T follicular helper cell (primary cell): ENCODE measurements at places on chromosomes 2 and 18.

DNA sequence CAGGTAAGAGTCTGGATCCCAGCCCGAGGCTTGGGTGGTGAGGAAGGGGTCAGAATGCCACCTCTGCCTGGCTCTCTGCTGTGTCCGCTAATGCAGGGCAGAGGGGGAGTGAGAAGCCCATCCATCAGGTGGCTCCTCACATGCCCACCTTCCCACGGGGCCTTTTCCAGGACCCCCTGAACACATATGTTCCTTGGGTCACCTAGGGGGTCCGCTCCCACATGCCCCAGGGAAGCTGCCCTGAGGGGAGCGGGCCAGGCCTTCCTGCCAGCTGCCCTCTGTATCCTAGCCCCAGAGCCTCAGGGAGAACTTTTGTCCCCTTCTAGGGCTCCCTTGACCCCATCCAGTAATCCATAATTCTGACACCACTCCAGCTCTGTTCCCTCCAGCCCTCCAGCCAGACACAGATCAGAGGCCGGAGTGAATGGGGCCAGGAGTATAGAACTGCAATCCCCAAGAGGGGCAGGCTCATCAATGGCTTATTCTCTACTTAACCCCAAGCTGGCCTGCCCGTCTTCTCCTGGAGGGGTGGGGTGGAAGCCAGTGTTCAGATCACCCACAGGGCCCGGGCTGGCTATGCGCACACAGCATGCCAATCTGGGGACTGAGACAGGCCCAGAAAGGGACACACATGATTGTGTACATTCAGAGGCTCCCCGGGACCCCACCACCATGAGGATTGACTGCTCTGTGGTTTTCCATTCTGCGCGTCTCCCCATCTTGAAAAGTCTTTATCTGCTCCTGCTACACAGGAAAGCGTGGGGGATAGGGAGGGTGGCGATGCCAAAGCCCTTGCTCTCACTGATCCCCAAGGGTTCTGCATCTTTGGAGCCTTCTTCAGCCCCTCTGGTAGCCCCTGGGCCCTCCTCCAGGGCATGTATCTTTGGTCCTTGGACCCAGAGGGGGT is 1.1 kb downstream of the EMILIN1 start:
- no peak for DNase-seq

DNA sequence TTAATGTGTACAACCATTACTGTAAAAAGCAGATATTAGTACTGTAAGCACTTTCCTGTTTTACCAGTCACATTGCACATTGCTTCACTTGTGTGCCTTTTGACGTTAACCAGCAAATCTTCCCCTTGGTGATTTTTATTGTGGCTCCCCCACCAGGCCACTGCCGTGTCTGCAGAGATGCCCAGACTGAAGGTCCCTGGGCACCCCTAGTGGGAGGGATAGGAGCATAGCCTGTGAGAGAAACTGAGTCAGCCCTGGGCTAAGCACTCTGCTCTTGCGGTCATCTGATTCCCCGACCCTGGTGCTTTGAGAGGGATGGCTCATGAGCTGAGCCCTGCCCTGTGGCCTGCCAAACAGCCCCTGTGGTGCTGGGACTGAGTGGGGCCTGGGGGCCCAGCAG is 73.4 kb downstream of the INPP4A start:
- peak; percentile 42 for DNase-seq

DNA sequence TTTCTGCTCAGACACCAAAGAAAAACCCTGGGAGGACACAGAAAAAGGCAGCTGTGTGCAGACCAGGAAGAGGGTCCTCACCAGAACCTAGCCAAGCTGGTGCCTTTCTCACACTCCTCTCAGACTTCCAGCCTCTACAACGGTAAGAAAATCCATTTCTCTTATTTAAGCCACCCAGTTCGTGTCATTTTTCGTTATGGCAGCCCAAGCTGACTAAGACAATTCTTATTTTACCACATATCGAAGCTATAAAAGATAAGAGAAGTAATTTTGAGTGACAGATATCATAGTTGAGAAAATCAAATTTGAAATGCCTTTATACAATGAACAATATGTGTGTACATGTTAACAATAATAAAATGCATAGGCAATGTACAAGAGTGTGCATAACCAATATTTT is 219.5 kb downstream of the CBLN2 start:
- no peak for DNase-seq

DNA sequence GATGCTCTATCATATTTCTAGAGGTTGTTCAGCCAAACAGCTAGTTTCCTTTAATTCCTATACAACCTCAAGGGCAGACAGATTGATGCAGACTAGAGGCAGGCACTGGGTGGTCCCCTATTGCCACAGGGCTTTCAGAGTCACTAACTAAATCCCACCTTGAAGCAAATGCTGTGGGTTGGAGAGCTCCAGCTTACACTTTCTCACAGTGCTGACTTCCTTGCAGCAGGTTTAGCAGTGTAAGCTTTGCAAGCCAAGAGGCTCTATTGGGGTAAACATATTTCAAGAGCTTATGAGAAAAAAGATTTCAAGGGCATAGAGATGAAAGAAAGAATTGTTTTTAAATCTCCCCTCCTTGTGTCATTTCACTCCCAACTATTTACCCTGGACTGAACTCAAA is 366.5 kb upstream of the CRIM1 start:
- DNase-seq, result no peak

DNA sequence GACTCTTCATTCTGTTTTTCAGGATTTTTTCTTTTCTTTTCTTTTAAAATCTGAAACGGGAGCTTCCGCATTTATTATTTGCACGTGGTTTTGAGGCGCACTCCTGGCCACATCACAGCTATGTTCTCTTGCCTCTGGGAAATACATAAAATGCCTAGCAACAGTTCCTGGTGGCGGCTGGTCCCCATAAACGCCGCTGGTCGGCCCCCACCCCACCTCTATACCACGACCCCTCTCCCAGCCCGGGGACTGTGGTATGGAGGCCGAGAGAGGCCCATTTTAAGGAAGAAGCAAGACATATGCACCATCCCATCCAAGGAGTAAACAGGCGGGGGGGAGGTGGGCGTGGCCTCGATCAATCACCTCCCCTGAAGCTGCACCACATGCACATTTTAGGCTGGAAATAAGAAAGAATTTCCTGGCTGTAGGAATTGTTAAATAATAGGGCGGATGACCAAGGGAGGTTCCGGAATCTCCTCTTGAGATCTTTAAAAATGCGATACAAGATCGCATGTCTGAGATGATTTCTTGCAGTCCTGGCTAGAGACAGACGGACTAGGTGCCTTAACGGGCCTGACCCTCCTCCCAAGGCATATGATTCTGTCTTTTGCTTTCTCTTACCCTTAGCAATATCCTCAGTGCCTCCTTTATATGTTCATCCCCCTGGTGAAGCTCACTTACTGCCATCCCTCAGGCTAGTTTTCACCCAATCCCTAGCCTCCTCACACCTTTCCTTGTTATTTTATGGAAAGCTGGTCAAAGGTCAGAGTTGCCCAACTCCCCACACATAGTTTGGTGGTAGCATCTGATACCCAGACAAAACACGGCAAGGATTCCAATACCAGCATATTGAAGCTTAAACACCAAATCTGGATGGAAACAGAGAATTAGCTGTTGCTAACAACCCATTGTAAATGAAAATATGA is 82.4 kb downstream of the BCL2 start:
- DNase-seq, result no peak

- DNase-seq, result no peak
These were observed 119.0 kb downstream of the FEZ2 start for GRCh38 chr2:36478999-36479398.

- no peak for DNase-seq
These were observed 44.3 kb upstream of the SCLY start for GRCh38 chr2:238016526-238016925.

DNA sequence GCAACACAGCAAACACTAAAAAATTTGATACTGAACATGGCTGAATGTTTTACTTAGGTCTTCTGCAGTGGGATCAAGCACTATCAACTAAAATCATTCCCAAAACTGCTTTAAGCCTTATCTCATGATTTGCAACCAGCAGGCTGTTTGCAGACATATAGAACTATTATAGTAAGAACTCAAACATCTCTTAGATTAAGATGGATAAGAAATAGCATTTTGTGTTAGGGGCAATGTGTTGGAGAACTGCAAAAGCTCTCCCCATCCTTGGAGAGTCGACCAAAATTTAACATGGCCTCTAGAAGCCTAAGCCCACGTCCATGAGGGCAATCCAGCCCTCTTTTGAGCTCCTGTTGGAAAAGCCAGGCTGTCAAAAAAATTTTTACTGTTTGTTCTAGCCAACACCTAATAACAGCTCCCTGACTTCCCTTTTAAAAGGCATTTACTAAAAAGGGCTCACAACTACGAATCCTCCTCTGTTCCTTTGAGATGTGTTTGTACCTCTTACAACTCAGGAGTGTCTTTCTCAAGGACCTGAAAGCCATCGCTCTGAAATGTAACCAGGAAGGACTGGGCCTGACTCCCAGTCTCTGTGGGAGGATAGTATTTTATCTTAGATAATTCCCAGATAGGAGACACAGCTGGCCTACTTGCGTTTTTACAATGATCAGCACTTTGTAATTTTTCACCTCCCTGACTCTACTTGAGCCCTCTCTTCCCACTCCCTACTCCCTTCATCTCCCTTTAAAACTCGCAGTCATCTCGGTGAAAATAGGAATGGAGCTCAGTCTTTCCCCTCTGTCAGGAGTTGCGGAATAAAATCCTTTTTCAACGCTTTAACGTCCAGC is 1.4 kb downstream of the KRCC1 start:
- DNase-seq, result no peak

- DNase-seq, result no peak
These were observed 2.7 kb downstream of the CHPF start for GRCh38 chr2:219540784-219541504.

- no peak for DNase-seq
These were observed 224.5 kb downstream of the DLGAP1 start for GRCh38 chr18:4230450-4231168.

DNA sequence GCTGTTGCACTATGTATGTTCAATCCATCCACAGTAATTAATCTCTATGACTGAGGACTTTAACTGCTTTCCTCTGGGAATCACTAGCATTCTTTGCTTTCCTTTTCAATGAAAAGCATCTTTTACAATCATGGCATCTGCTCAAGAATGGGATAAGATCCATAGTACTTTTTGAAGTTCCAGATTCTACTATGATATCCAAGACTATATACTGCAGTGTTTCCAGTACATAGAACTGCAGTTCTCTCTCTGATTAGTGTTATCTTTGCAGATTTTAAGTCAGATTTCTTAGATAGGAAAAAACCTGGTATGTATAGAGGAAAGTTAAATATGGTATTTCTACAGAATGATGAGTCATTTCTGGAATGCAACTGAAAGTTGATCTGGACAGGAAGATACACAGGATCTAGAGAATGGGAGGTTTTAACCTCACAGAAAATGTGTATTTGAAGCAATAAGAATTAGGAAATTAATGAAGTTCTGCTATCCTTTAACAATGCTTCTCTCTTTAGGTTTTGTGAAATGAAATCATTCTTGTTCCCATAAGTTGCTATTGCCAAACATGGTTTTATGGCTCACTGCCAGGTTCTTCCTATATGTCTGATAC is 670.7 kb downstream of the ERBB4 start:
- DNase-seq, result no peak

- no peak for DNase-seq
These were observed 44.2 kb downstream of the CEP192 start for GRCh38 chr18:13035249-13035914.

- DNase-seq, result no peak
These were observed 428.7 kb upstream of the TNP1 start for GRCh38 chr2:217288472-217289063.

DNA sequence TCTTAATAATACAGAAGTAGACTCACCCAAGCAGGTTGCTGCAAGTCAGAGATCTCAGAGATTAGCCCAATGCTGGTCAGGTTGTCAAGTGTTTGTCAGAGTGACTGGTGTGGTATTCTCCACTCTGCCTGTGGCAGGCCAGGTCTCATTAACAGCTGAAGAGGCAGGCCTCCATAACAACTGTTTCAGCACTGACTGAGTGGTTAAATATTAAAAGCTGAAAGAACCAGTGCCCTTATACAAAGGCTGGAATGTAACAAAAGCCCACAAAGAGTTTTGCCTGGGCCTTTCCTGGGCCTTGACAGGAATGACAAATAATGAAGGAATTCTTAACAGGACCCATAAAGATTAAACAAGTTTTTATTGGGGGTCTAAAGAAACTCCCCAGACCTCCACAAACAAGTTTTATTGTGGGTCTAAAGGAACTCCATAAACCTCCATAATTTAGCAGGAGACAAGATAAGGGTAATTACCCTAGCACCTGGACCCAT is 26.8 kb downstream of the SULT1C2 start:
- no peak for DNase-seq

DNA sequence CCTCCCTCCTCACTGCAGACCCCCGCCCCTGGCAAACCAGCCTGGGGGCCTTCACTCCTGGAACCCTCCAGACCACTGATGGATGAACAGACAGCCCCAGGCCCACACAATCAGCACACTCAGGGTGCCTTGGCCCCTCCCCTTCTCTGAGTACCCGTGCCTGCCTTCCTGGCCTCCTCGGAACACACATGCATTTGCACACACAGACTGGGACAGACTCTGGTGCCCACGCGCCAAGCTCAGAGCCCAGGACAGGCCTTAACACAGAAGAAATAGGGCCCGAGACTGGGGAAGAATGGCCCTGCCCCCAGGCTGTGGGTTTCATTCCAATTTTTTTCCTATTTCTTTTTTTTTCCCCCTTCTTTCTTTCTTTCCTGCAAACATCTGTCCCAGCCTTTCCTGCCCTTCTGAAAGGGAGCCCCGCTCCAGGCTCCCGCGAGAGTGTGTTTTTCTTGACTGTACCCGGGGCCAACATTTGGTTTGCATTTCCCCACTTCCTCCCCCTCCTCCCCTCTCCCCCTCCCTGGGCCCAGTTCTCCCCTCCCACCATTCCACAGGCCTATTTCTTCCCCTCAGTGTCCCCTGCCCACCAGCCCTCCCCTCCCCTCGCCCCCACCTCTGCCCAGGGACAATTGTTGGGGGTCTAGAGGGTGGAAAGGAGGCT is 618 bp upstream of the TNS1 start:
- DNase-seq, result no peak

GRCh38 chr2:32652555-32653209 is 24.8 kb downstream of the TTC27 start:
- no peak for DNase-seq

DNA sequence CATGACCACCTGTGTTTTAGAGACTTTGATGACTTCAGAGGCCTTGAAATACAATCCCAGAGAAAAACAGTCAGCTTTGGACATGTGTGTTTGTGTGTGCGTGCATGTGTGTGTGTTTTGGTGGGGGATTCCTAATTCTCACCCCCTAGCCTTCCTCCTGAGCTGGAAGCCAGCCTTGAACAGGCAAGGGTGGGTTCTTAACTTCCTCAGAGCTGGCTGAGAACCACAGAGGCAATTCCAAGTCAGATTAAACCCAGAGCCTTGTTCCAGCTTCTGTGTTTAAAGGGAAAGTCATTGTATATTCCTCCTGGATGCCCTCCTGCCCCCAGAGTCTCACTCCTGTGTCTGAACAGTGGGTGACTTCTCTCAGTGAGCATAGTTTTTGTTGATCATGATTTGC is 45.2 kb upstream of the MGAT4A start:
- no peak for DNase-seq

GRCh38 chr2:134282629-134283400 is 28.9 kb downstream of the MGAT5 start:
- no peak for DNase-seq
